ENCODE measurements at places on chromosomes 4 and X.
A peak's percentile ranks its signal among the peaks of the same experiment; 100 is the strongest.

- no peak for DNase-seq
Measured at GRCh38 chrX:6307156-6307555, 78.5 kb upstream of the NLGN4X start.

- no peak for DNase-seq
Measured at GRCh38 chr4:5137226-5137625, 85.9 kb downstream of the STK32B start.

DNA sequence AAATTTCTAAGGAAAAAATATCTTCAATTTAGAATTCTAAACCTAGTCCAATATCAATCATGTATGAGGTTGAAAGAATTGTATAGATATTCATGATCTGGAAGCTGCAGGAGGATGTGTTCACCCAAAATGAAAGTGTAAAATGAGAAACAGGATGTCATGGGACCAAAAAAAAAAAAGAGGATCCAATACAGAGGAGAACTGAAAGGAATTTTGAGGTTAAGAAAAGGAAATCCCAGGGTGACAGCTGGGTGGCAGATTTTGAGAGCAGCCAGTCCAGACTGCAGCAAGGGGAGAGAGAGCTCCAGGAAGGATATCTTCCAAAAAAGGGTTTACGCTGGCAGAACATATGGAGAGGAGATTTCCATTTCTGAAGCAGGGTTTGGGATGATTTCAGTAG, 38.9 kb downstream of the TLR10 start:
- DNase-seq, result no peak

DNA sequence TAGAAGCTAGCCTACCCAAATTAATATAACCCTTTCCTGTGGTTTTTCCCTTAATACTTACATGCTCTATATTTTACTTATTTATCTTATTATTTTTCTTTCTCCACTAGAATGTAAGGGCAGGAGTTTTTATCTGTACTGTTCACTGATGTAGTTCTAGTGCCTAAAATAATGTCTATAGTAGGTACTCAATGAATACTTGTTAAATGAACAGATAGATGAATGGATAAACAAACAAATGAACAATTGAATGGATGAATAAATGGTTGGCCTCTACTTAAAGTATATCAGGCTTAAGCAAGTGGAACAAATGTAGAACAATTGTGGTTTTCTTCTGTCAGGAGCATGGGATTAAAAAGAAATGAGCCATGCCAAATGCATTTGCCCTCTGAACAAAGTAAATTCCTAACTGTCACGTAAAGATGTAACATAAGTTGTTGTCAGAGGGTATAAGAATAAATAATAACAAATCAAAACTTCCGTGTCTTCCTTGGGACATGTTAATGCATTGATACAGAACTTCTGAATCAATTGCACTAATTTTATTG, 54.1 kb downstream of the SYTL5 start:
- DNase-seq, result no peak

DNA sequence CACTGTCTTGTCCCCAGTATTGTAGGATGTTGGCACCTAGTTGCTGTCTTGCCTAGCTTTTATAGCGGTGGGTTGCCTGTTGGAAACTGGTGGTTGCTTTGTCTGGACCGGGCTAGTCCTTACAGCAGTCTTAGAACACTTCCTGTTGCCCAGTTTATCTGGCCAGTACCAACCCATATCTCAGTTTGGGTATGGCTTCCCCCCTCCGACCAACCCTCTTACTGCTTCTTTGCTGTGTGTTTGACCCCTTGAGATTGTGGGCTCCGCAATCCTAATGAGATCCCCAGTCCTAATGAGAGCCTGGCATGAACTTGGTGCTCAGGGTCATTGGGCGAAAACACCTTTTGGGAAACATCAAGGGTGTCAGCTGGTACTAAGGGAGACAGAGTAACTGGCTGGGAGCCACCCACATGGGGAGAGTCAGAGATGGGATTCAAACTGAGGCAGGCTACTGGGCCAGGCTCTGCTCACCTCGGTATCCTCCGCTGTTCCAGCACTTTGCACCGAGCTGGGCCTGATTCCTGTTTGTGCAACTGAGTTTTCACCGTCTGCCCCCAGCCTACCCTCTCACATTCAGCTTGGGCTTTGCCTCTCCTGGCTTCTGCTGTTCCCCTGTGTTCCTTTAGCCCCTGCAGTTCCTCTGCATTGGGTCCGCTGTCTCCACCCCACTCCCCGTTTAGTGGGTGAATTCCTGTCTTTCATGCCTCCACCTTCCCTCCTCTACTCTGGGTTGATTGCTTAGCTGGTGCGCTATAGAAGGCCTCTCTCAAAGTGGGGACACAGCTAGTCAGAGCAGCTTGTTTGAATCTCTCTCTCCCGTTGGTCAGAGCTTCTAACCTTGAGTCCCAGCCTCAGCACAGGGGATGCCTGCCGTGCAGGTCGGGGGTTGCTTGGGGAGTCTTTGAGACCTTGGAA, 1.6 kb downstream of the TBC1D14 start:
- DNase-seq, result no peak

DNA sequence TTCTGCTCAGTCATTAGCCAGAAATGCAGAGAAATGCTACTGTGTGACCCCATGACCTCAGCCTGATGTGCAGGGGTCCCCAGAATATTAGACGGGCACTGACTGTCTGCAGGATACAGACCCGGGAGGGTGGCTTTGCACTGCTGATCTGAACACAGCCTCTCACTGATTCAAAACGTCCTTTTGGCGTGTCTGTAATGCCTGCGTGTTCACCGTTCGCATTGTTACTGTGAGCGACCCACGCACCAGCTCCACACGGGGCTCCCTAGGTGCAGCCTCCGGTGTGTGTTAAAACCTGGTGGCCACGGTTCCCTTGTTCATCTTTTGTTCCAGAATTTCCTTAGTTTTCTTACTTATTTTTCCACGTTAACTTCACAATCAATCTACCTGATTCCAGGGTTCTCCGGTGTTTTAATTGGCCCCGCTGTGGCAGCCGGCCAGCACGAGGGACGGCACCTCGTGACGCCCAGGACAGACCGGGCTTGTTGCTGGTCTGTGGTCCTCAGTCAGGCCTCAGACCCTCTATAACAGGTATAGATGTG, 32.0 kb upstream of the SPON2 start:
- DNase-seq, result peak; percentile 3

DNA sequence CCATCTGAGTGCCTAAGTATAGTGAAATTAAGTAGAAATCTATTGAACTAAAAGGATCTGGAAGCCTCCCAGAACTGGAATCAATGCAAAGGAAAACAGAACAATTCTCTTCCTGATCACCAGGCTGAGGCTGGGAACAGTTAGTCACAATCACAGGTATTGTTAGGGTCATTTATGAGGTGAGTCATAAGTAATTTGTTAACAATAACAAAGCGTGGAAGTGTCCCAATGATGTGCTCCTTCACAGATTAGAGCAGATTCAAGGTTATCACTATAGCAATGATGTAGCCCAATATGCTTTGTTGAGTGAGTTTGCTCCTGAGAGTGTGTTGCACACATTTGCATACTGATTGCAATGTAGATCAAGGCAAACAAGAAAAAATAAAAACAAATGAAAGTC, 228.1 kb downstream of the ZNF674 start:
- DNase-seq, result no peak

DNA sequence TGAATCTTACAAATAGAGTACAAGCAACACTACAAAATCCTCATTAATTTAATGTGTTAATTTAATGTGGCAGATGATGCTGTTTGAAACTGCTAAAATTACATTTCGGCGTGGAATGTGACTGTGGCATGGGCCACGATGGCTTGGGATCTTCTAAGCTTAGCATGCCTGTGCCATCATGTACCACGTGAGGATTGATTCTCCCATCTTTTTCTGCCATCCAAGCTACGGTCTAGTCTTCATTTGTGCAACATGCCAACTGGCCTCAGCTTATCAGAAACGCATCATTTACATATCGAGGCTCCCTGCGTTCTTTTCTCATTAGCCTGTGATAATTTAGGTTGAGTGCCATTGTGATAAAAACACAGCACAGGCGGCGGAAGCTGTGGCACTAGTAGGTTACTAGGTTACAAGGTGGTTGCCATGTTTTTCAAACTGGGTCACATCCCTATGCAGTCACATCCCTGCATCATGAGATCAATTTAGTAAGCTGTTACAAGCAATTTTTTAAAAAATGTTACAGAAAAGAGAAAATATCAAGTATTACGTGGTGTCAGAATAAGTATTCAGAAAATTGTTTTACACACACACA, 189.9 kb upstream of the RBPJ start:
- no peak for DNase-seq

GRCh38 chr4:41145571-41146078, 68.7 kb downstream of the APBB2 start:
- DNase-seq, result peak; percentile 55

- no peak for DNase-seq
Measured at GRCh38 chr4:66777097-66777496, 768.2 kb downstream of the CENPC start.

GRCh38 chr4:122541996-122542395, 78.9 kb downstream of the IL21 start:
- DNase-seq, result no peak

- DNase-seq, result no peak
Measured at GRCh38 chr4:120995266-120996010, 72.9 kb upstream of the PRDM5 start.

DNA sequence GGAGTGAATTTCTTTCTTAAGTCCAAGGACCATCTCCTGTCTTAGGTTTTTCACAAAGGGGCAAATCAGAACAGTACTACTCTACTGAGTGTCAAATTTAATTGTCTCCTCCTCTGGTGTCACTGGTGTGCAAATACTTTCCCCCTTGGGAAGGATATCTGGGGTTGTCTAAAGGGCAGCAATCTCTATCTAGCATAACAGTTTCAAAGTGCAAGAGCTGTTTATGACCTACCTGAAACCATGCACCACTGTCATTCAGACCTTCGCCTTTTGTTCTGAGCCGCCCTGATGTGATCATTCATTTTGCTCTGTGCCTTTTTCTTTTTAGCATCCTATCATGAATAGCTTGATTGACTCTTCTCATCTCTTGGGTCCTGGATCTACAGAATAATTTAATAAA, 39.3 kb downstream of the IL1RAPL1 start:
- DNase-seq, result no peak

GRCh38 chrX:149837639-149838038, 43.3 kb upstream of the MAGEA8 start:
- no peak for DNase-seq

GRCh38 chr4:122702939-122703338, 29.6 kb upstream of the BBS12 start:
- DNase-seq, result no peak

- DNase-seq, result no peak
Measured at GRCh38 chr4:173585876-173586572, 56.0 kb upstream of the HAND2 start.

- DNase-seq, result no peak
Measured at GRCh38 chr4:8706216-8707044, 113.9 kb downstream of the CPZ start.

GRCh38 chr4:21451032-21451431, 497.5 kb downstream of the KCNIP4 start:
- DNase-seq, result no peak

DNA sequence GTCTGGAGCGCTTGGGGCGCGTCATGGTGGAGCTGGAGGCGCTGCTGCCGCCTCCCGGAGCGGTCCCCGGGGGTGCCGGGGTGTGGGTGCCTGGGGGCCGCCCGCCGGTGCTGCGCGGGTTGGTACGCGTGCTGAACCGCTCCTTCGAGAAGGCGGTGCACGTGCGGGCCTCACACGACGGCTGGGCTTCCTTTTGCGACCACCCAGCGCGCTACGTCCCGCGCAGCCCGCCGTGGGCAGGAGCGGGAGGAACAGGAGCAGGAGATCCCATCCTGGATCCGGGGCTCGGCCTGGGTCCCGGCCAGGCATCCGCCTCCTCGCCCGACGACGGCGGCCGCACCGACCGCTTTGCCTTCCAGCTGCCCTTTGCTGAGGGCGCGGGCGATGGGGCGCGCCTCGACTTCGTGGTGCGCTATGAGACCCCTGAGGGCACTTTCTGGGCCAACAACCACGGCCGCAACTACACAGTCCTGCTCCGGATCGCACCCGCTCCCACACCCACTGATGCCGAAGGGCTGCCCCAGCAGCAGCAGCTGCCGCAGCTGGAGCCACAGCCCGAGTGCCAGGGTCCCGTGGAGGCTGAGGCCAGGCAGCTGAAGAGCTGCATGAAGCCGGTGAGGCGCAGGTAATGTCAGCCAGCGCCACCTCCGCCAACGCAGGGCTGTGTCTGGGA, 792 bp downstream of the PPP1R3F start:
- DNase-seq, result peak; percentile 30

DNA sequence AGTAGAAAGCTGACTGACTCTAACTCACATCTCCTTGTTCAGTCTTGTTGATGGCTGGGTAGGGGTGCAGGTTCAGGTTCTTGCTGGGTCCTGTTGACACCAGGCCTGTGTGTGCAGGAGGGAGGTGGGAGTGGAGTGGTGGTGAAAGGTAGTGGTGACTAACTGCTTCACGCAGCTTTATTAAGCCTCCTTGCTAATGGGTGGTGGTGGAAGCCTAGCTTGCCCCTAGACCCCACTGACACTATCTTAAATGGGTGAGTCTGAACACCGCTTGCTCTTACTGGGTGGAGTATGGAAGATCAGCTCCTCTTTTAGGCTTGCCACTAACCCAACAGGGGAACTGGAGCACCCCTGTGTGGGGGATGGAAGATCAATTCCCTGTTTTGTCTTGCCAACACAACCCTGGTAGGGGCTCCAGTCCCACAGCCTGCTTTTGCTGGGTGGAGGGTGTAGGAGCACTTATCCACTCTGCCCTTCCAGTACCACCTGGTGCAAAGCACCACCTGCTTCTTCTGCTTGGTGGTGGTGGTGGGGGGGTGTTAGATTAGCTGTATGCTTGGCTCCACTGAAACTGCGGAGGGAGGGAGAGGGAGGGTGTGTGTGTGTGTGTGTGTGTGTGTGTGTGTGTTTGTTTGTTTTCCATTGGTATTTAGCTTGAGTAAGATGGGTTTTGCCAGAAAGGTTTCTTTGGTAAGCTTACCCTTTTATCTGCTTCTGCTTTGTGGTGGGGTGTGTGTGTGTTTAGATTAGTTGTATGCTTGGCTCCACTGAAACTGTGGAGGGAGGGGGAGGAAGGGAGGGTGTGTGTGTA, 25.6 kb downstream of the KDM6A start:
- DNase-seq, result peak; percentile 26

GRCh38 chr4:148434075-148434773, 8.0 kb downstream of the NR3C2 start:
- no peak for DNase-seq

DNA sequence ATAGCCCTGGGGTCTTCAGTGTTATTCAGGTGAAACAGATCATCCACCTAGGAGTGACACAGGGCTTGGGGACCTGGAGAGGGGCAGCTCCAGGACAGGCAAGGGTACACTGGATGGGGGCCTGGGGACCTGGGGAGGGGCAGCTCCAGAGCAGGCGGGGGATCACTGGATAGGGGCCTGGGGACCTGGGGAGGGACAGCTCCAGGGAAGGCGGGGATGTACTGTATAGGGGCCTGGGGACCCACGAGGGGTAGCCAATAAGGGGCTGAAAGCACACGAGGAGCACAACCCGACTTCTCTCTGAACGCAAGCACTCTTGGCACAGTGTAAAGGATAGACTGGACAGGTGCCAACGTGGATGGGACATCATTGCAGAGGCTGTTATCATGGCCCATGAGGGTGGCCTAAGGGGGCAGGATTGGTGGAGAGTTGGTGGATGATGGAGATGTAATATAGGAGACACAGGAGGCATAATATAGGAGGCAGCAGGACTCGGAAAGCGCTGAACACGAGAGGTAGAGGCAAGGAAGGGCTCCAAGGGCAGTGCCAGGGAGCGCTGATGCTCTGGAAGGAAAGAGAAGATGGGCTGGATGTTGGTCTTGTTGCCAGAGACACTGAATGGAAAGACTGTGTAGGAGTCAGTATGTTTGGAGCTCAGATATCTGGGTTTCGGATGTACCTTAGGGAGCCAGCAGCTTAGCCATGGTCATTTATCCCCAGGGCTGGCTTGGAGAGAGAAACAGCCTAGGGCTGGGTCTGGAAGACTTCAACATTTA, 37.9 kb upstream of the FGFBP2 start:
- DNase-seq, result no peak

- DNase-seq, result no peak
Measured at GRCh38 chrX:103823591-103823990, 8.5 kb downstream of the RAB9B start.
